ENCODE measurements at places on chromosomes 7 and 10.

DNA sequence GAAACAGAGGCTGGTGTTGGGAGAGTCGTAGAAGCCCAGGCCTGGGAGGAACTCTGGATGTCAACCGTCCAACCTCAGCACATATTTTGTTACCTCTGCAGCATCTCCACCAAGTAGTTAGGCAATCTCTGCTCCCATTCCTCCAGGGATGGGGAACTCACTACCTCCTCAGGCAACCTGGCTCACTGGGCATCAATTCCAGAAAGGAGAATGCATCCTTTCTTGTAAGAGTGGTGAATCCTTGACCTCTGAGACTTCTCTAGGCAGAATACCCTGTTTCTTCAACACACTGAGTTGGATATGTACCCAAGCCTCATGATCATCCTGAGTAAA, 136.7 kb upstream of the ZMIZ1 start:
- H3K27ac ChIP-seq, result peak overlapping the region; percentile 66
- H3K4me3 ChIP-seq, result no peak overlapping the region
- H3K36me3 ChIP-seq, result no peaks in the 10 kb centered on the region

- H3K27ac ChIP-seq, result no peak overlapping the region
- no peaks in the 10 kb centered on the region for H3K27me3 ChIP-seq
- H3K4me1 ChIP-seq, result peaks cover 4% of the 10 kb centered on the region
- H3K36me3 ChIP-seq, result no peaks in the 10 kb centered on the region
- DNase-seq, result no peak
These were observed 36.0 kb upstream of the CUX1 start for GRCh38 chr7:101781439-101781838.

DNA sequence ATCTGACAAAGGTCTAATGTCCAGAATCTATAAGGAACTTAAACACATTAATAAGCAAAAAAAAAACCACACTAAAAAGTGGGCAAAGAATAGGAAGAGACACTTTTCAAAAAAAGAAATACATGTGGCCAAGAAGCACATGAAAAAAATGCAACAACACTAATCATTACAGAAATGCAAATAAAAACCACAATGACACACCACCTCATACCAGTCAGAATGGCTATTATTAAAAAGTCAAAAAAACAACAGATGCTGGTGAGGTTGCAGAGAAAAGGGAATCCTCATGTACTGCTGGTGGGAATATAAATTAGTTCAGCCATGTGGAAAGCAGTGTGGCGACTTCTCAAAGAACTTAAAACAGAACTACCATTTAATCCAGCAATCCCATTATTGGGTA, 119.0 kb downstream of the LMBR1 start:
- H3K27me3 ChIP-seq, result no peaks in the 10 kb centered on the region
- H3K4me3 ChIP-seq, result no peak overlapping the region
- no peaks in the 10 kb centered on the region for H3K36me3 ChIP-seq
- H3K27ac ChIP-seq, result no peak overlapping the region

GRCh38 chr7:137006293-137006692, 137.8 kb downstream of the CHRM2 start:
- H3K36me3 ChIP-seq, result no peaks in the 10 kb centered on the region
- no peak overlapping the region for H3K27ac ChIP-seq
- no peaks in the 10 kb centered on the region for H3K27me3 ChIP-seq
- no peak overlapping the region for H3K4me3 ChIP-seq
- peaks cover 8% of the 10 kb centered on the region for H3K4me1 ChIP-seq

DNA sequence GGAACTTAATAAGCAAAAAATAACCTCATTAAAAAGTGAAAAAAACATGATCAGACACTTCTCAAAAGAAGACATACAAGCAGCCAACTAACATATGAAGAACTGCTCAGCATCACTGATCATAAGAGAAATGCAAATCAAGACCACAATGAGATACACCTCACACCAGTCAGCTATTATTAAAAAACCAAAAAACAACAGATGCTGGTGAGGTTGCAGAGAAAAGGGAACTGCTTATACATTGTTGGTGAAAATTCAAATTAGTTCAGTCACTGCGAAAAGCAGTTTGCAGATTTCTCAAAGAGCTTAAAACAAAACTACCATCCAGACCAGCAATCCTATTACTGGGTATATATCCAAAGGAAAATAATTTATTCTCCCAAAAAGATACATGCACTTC, 513.3 kb downstream of the MDFIC start:
- no peaks in the 10 kb centered on the region for H3K4me1 ChIP-seq
- H3K4me3 ChIP-seq, result no peak overlapping the region
- H3K27ac ChIP-seq, result no peak overlapping the region
- no peak for DNase-seq

DNA sequence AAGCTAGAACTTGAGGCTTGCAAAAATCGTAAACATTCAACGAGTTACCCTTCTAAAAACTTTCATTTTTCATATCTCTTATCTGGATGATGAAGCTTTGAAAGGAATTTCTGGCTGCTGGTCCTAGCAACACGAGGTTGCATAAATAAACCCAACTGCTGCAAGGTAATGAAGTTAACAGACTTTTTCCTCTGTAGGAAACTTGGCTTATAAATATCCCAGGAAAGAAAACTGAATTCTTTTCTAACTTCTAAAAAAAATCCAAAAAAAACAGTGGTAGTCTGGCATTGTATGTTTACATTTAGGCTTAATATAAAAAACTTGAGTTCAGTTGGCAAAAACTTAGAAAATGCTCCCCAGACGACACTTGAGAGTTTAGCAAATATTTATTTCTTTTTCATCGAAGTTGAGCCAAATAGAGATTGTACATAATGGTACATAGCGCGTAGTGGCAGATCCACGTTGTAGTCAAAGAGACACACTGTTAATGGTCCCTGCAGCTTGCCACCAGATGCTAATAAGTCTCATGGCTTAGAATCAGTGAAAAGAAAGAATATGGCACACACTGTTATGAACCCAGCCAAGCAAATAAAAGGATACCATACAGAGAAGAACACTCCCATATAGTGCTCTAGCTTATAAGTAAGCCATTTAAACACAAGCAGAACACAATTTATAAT, 200.3 kb upstream of the PCLO start:
- H3K4me1 ChIP-seq, result no peaks in the 10 kb centered on the region
- DNase-seq, result no peak
- H3K27ac ChIP-seq, result no peak overlapping the region
- H3K36me3 ChIP-seq, result no peaks in the 10 kb centered on the region

GRCh38 chr7:76318488-76319353, 16.2 kb downstream of the HSPB1 start:
- peak overlapping the region; percentile 99 for H3K27ac ChIP-seq
- peaks cover 14% of the 10 kb centered on the region for H3K4me1 ChIP-seq
- no peak for DNase-seq
- H3K27me3 ChIP-seq, result no peaks in the 10 kb centered on the region
- no peaks in the 10 kb centered on the region for H3K36me3 ChIP-seq
- peak overlapping the region; percentile 76 for H3K4me3 ChIP-seq
